Activated CD4-positive, CD25-positive, alpha-beta regulatory T cell treated with anti-CD3 and anti-CD28 coated beads, Interleukin-2, amount 50 U/mL, for 72 hours (primary cell): ENCODE measurements at places on chromosomes 16 and 17.

DNA sequence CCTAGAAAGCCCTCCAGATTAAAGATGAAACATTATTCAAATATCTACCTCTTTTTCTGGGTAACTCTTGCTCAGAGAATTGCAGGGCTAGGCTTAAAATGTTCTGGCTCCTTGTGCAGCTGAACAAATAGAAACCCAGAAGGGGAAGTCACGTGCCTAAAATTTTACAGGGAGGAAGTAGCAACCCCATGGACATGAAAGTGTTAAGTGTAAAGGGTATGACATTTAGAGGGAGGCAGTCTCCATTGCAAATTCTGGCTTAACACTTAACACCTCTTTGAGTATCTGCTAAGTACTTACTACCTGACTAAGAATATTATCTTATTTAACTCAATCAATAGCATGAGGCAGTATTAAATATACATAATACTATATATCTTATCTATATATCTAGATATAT is 376.1 kb upstream of the ERCC4 start:
- no peak for DNase-seq

DNA sequence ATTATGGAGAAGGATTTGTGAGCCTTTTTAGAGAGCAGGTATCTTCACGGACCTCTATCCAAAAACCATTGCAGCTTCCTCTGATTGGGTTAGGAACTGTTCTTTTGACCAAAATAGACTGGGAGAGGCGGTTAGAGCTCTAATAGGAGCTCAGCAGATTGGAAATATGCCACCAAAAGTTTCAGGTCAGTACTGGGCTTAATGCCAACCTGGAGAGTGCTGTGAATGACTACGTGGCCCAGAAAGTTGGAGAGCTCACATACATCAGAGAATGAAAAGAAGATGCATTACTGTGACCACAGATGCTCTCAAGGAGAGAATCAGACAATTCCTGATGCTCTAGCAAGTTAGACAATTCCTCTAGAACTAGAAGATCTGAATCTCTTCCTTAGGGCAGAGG is 86.5 kb downstream of the ABCA8 start:
- no peak for DNase-seq

DNA sequence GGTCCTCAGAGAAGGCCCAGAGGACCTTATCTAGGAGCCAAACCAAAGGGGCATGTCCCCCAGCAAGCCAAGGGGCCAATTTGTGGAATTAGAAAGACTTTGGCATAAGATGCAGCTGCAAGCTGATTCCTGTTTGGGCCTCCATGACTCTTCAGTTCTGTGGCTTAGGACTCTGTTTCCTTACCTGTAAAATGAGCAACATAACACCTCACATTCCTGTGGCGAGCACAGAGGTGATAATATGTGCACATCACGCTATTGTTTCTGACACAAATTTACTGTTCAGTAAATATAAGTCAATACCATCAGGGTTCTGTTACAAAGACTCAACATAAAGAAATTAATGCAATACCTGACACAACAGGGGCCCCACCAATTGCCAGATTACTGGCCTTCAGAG is 57.7 kb downstream of the CDH11 start:
- DNase-seq, result no peak

GRCh38 chr17:21186399-21187187 is 27.4 kb downstream of the TMEM11 start:
- no peak for DNase-seq

GRCh38 chr17:2905269-2905668 is 109.0 kb downstream of the RAP1GAP2 start:
- no peak for DNase-seq

DNA sequence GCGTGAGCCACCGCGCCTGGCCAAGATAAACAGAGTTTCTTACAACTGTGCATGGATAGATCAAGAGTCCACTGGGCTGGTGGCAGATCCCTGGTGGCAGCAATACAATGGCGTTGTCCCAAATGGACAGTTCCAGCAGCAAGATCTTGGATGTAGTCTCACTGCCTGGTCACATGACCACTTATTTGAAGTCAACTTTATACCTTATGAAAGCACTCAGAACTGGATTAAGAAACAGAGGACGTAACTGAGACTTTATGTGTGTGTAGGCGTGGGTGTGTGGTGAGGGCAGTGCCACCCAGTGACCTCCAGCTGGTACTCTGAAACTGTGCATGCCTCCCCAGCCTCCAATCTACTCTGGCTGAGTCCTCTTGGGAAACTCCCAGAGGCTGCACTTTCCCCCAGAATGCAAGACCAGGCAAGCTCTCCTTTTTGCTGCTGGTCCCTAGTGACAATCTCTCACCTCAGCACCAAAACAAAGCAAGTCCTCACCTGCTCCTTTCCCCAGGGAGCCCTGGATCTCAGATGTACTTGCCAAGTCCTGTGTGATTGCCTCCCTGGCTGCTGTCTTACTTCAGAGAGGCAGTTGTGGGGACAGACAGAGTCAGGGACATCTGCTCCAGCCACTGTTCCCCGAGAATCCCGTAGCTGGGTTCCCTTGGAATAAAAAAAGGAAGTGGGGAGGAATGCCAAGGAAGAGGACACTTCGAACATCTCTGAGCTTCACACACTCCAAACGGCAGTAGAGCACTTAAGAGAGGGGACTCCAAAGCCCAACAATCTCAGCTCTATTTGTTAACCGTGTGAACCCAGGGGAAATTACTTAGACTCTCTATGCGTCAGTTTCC is 11.7 kb upstream of the ST6GALNAC2 start:
- no peak for DNase-seq

DNA sequence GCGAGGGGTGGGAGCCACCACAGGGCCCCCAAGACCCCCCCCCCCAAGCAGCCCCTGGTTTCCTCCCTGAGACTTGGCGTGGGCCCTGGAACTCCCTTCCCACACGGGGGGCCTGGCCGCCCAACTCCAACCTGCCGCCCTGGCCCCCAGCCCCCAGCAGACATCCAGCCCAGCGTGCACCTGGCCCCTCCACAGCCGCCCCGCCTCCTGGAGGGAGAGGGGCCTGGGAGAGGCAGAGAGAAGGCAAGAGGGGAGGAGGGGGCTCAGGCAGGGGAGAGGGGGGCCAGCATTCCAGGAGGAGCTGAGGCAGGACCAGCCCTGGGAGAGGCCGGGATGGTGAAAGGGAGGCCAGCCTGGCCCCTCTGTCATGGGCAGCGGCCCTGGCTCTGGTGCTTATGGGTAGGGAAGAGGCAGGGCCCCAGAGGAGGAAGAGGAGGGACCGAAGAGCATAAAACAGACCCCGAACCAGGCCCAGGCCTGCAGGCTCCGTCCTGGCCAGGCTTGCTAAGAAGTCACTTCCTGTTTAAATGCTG is 16.7 kb downstream of the IL34 start:
- DNase-seq, result no peak

GRCh38 chr17:47989700-47990099 is 18.8 kb downstream of the CDK5RAP3 start:
- DNase-seq, result no peak

DNA sequence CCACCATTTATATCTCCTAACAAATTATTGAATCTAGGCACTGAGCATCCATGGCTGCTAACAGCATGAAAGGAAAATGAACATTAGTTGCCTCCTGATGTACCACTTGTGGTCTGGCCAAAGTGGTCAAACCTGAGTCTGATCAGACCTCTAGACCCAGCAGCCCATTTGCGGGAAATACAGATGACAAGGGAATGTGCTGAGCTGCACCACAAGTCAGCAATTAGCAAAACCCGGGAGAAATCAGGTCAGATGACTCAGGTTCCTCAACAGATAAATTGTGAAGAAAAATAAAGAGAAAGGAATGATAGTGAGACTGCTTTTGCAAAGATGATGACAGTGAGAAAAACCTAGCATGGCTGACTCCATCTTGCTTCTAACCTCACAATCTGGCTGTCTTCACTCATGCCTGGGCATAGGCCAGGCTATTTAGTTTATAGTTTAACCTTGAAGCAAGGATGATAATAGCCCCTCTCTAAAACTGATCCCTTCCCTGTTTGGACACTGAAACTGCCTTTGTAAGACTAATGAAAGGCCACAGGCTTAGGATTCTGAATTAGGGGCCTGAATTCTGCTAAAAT is 142.7 kb upstream of the ASIC2 start:
- no peak for DNase-seq

- no peak for DNase-seq
These were observed 4.2 kb downstream of the MFAP4 start for GRCh38 chr17:19382531-19383444.

GRCh38 chr16:51382940-51383339 is 231.9 kb upstream of the SALL1 start:
- no peak for DNase-seq

GRCh38 chr17:40362696-40363110 is 1.8 kb downstream of the GJD3 start:
- peak; percentile 83 for DNase-seq

DNA sequence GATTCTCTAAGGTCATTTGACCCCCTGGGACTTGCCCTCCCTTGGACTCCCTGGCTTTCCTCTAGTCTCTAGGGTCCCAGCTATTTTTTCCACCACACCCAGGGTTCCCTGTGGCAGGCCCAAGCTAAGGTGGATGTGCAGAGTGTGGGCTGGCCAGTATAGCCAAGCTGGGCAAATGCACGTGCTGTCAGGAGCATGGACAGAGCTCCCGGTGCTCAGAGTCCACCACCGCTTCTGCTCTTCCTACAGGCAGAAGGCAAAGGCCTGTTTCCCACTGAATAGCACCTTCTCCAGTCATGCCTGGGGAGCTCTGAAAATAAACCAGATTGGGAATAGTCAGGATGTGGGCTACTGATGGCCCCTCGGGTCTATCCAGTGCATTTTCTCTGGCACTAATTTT is 53.3 kb downstream of the GNAO1 start:
- DNase-seq, result no peak

- no peak for DNase-seq
These were observed 13.3 kb downstream of the SLC16A3 start for GRCh38 chr17:82241926-82242697.

- DNase-seq, result no peak
These were observed 17.6 kb upstream of the ITGAM start for GRCh38 chr16:31242206-31242605.

DNA sequence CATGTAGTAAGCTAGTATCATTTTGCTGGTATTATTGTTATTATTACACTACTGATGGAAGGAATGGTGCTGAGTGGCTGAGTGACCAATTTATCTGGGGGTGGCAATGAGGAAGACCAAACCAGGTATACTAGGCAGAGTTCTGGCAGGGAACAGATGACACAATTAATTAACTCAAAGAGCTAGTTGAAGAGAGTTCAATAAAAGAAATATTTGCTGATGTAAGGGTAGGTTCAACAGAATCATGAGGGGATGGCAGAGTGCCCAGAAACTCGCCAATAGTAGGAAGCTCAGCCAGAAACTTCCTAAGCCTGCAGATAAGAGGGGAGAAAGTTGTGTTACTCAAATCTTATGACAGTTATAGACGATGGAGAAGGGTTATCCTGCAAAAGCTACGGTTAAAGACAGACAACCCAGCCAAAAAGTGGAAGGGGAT is 352.5 kb downstream of the KCNJ2 start:
- DNase-seq, result no peak

DNA sequence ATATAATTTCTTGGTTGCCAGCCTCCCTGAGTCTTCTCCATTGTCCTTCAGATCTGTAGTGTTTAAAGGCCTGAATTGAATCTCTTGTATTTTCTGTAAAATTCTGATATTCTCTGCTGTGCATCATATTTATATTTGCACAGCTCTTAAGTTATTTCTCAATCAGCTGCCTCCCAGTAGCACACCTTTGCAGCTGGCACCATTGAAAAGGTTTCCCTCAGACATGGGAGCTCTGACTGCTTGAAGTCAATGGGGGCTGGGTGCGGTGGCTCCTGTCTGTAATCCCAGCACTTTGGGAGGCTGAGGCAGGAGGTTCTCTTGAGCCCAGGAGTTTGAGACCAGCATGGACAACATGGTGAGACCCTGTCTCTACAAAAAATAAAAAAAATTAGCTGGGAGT is 40.4 kb downstream of the PITPNC1 start:
- no peak for DNase-seq

DNA sequence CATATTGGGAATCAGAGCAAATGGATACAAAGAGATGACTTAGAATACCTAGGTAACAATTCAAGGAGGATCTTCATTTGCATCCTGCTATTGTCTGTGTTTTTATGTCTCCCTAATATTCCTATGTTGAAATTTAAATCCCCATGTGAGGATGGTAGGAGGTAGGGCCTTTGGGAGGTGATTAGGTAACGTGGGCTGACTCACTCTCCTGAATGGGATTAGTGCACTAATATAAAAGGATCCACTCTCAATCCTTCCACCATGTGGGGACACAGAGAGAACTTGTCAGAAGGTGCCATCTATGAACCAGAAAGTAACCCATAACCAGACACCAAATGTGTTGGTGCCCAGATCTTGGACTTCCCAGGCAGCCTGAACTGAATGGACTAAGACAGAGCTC is 83.4 kb downstream of the CDH8 start:
- no peak for DNase-seq

GRCh38 chr17:7475764-7476422 is 3.5 kb downstream of the ZBTB4 start:
- no peak for DNase-seq

DNA sequence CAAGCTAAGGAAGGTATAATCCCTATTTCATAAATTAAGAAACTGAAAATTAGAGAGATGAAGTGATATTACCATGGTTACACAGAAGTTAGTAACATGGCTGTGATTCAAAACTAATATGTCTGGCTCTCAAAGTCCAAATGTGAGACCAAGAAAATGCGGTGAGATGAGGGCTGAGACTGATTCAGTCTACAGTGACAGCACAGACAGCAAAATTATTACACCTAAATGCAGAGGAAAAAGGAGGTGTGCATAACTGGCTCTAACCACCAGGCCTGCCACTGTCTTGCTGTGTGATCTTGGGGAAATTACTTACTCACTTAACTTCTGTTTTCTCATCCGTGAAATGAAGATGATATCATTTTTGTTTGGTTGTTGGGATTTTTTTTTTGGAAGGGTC is 270.0 kb upstream of the SOX9 start:
- no peak for DNase-seq

DNA sequence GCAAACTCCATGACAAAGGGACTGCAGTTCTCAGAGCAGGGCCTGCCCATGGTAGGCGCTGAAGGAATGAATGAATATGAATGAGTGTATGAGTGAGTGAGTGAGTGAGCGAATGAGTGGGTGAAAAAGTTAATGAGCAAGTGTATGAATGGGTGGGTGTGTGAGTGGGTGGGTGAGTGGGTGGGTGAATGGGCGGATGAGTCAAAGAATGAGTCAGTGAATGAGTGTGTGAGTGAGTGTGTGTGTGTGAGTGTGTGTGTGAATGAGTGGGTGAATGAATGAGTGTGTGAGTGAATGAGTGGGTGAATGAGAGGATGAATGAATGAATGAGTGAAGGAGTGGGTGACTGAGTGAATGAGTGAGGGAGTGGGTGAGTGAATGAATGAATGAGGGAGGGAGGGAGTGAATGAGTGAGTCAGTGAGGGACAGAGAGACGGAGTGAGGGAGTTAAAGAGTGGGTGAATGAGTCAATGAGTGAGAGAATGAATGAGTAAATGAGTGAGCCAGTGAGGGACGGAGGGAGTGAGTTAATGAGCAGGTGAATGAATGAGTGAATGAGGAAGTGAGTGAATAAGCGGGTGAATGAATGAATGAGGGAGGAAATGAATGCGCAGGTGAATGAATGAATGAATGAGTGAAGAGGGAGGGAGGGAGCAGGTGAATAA is 11.1 kb upstream of the CHMP6 start:
- no peak for DNase-seq

- no peak for DNase-seq
These were observed 450.3 kb upstream of the CDH11 start for GRCh38 chr16:65572156-65572555.

- DNase-seq, result no peak
These were observed 74.9 kb upstream of the HS3ST2 start for GRCh38 chr16:22739077-22739476.

GRCh38 chr17:54781389-54781788 is 119.3 kb upstream of the TOM1L1 start:
- no peak for DNase-seq

GRCh38 chr17:73777131-73777449 is 132.8 kb upstream of the SDK2 start:
- DNase-seq, result no peak
